Stimulated activated CD4-positive, alpha-beta T cell treated with anti-CD3 and anti-CD28 coated beads, Interleukin-12 subunit alpha, Interleukin-12 subunit beta, amount 100 ng/mL, for 24 hours (primary cell): ENCODE measurements at places on chromosomes 4 and X.

- no peak for DNase-seq
Observed at GRCh38 chr4:98765771-98766170, 107.4 kb upstream of the TSPAN5 start.

GRCh38 chr4:156941940-156942548, 29.6 kb downstream of the PDGFC start:
- DNase-seq = no peak

GRCh38 chr4:7998447-7998846, 58.8 kb upstream of the AFAP1 start:
- DNase-seq = no peak

DNA sequence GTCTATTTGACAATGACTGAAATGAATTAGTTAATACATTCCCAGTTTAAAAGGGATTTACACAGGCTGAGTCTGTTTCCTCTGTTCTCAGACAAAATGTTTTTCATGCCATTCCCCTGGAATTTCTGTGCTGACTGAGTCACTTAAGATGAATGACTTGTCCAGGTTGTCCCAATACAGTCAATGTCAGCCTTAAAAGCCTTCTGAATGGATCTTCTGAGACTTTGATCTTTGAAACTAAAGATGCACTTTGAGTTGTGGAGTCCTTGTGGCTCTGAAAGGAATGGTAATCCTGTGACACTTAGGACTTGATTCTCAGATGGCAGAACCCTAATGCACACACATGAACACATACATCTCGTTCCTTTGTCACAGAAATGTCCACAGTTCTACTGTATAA, 622.2 kb upstream of the GRID2 start:
- DNase-seq = no peak

GRCh38 chrX:136708348-136708747, 60.4 kb downstream of the CD40LG start:
- DNase-seq = no peak

- no peak for DNase-seq
Observed at GRCh38 chr4:98482503-98482846, 175.9 kb downstream of the TSPAN5 start.

- no peak for DNase-seq
Observed at GRCh38 chr4:71261633-71262121, 77.1 kb upstream of the SLC4A4 start.

- DNase-seq = no peak
Observed at GRCh38 chr4:147984778-147985138, 252.9 kb downstream of the ARHGAP10 start.
